ENCODE measurements at places on chromosomes 7 and 10.
A peak's percentile ranks its signal among the peaks of the same experiment; 100 is the strongest.

GRCh38 chr10:50439187-50439586 is 184.6 kb downstream of the SGMS1 start:
- DNase-seq, result no peak

DNA sequence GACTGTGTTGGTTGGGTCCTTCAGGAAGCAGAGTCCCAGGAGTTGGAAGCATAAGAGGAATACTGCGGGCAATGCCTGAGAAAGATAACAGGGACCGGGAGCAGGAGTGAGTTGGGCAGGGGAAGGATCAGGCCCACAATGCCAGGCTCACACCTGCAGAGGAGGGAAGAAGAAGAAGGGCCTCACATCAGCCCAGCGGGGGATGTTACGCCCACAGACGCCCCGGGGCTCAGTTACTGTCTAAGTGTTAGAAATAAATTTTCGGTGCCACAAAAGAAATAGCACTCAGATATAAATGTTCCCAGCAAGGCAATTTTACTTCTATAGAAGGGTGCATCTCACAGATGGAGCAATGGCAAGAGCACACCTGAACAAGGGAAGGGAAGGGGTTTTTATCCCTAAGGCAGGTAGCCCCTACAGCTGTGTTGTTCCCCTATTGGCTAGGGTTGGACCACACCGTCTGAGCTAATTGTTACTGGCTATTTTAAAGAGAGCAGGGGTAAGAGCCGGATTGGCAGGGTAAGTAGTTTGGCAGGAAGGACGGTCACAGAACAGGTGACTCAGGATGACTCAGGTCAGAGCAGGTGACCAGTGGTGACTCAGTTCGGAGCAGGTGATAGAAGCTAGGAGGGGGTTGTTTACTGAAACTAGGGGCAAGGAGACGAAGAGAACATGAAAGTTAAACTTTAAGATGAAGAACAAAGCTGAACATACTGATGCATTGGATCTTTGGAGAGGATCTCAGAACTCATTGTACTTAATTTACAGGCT is at the start of gene NOS3:
TSS of gene NOS3 (plus strand) at position 602 of the 771 bp plus-strand sequence. CDS start 2,787 bp downstream, outside the sequence.
- peak; percentile 55 for DNase-seq

DNA sequence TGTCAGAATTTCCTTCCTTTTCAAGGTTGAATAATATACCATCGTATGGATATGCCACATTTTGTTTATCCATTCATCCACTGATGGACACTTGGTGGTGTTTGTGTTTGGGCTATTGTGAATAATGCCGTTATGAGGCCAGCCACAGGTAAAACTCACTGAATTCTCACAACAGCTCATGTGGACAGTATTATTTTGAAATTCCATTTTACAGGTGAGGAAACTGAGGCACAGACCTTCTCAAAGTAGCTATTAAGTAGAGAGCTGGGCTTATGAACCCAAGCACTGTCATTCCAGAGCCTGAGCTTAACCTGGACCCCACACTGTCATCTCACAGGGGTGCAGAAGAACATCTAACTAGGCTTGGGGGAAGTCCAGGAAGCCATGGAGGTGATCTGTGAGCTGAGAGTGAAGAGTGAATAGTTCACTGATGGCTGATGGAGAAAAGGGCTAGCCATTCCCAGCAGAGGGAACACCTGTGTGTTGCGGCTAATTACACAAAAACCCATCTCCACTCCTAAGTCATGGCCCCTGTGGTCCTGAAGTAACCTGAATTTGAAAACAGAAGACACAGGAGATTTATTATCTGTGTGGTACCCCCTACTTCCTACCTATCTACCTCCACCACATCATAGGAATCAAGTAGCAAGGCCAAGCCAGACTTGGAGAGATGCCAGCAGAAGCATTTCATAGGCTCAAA is 8.7 kb downstream of the INMT start:
- no peak for DNase-seq

- DNase-seq, result no peak
These were observed 228.5 kb downstream of the SORCS1 start for GRCh38 chr10:106935978-106936451.

- DNase-seq, result no peak
These were observed 608.8 kb downstream of the PARD3 start for GRCh38 chr10:34206078-34206934.

GRCh38 chr7:2193575-2194305 is 39.0 kb downstream of the MAD1L1 start:
- DNase-seq, result no peak

DNA sequence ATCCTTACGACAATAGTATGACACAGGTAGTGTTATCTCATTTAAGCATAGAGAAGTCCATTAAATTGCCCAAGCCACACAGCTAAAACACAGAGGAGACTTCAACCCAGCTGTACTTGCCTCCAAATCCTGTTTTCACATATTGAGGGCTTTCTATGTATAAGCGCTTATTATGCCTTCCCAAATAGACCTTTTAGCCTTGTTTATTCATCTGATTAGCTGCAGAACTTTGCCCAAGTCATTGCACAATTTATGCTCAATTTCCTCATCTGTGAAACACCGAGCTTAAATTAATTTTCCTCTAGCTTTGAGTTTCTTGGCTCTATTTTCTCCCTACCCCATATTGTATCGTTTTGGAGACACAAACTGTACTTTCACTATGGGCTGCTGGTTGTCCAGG is 15.5 kb downstream of the NPS start:
- no peak for DNase-seq

DNA sequence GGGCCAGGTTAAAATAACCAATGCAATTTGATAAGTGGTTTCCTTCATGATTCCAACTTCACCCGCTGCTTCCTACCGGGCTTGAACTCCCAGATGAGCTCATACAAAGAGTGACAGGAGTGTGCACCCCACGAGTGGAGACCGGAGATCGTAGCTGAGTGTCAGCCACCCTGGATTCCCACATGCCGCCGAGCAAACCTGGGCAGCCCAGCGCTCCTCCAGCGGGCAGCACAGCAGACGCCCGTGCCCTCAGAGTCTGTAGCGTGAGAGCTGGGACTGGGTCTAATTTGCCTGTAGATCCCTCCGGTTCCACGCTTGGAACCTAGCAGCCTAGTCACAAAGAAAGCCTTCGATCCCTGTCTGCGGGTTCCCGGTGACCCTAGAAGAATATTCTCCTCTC is 476.1 kb upstream of the MGMT start:
- DNase-seq, result no peak

DNA sequence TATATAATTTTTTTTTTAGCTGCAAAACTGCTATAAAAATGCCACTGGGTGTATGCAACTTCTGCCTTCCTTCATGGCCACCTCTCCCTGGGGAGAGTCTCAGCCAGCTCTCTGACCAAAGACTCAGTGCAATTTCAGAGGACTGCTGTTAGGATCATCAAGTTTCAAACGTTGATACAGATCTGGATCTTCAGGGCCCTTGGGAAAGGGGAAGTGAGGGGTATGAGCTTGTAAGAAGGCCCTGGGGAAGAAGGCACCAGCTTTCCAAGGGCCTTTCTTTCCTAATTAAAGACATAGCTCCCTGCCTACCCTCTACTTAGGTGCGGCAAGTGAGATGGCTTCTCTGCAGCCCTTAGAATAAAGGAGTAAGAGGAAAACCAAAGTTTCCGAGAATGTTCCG is 130.4 kb downstream of the CUL2 start:
- DNase-seq, result no peak

GRCh38 chr7:98848918-98849317 is 20.9 kb downstream of the TMEM130 start:
- DNase-seq, result no peak

GRCh38 chr10:126437635-126438406 is 49.5 kb upstream of the ADAM12 start:
- DNase-seq, result no peak

GRCh38 chr7:107494884-107495283 is 25.0 kb downstream of the GPR22 start:
- no peak for DNase-seq

DNA sequence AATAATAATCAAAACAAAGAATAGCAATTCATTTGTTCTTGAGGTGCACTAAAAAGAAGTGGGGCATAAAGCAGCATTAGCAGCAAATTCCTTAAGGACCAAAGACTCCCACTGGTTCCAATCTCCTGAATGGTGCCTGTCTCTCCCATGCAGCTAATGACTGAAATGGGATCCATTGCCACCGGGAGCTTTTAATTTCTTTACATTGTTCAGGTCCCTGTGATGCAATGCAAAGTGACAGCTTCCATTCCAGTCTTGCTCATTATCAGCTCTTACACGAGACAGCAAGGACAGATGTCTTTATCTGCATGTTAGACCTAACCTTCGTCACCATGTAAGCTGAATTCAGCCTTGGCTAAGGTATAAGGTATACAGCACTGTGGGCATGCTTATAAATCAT is 148.1 kb downstream of the POU6F2 start:
- DNase-seq, result no peak

- peak; percentile 66 for DNase-seq
These were observed 14.6 kb downstream of the PALS2 start for GRCh38 chr7:24587853-24588252.

- DNase-seq, result no peak
These were observed 4.0 kb downstream of the GATA3 start for GRCh38 chr10:8058274-8059111.

DNA sequence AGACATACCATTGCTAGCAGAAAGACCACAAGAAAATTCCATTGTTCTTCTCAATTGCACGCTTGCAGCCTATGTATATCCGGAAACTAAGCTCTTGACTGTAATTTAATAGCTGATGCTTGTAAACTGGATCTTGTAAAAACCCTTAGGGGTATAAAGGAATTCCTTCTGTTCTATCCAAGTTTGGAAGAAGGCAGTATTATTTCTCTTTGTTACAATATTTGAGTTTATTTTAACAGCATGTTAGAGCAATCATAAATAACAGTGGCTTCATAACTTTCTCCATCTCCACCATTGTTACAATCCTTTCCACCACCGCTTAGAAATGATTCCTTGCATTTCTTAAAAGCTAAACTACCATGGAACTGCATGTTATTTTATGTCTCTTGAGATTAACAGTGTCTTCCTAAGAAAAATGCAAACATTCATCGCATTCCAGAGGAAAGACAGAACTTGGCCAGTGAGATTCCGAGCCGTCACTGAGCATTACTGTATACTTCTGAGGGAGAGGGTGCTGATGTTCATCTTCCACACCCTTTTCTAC is 92.5 kb downstream of the TRIL start:
- DNase-seq, result no peak

DNA sequence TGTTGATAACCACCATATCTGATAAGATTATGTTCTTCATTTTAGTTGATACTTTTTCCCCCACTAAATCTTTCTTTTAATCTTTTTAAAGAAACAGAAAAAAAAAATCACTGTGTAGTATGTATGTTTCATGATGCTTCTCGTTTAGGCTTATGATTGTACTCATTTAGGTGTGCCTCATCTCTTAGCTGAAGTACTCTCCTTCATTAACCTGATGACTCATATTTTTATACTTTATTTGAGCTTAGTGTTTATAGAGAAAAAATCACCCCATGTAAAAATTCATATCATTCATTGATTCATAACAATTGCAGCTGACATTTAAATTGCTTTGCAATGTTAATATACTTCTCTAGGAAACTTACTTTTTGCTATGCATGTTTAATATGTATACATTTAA is 158.9 kb downstream of the MLLT10 start:
- DNase-seq, result no peak

DNA sequence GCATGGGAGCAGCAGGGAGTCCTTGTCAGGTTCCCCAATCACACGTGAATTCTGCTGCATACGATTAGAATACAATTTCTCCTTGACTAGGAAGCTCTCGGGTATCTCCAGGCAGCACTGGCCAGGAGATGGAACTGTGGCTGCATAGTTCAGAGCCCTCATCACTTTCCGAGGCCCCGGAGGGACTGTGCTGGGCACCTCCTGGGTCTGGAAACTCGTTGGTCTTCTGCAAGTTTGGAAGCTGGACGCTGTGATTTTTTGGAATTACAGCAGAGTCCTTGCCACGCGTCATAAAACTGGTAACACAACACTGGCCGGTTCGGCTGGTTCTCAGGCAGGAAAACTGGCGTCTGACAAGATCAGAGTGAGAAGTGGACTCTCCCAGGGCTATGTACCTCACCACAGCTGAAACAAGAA is 216.1 kb downstream of the CCDC3 start:
- no peak for DNase-seq

DNA sequence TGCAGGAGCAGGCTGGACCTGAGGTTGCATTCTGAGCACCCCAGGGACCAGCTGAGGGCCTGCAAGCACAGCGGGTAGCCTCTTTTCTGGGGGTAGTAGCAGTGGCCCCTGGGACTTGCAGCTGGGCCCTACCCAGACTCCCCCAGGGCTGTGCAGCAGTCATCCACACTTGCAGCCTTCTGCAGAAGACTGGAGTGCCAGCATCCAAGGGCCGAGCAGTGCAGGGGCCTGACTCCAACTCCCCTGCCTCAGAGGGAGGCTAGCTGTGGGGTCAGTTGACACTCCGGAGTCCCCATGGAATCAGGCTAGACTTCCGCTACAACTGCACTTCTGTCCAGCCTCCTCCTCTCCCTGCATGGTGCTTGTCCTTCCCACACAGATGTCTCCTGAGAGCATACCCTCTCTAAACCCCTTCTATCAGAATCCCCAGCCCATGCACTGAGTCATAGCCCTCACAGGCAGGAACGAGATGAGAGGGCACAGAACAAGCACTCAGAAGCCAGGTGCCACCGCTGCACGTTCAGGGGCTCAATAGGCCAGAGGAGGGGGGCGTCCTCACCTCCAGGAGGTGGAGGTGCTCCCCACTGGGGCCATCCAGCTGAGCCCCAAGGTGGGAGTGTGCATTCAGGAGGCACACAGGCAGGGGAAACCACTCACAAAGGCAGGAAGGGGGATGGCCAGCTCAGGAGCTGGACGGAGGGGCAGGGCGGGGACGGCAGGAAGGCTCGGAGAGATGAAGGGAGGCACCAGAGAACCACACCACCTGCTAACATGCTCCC is 7.5 kb downstream of the RASGEF1A start:
- DNase-seq, result no peak

DNA sequence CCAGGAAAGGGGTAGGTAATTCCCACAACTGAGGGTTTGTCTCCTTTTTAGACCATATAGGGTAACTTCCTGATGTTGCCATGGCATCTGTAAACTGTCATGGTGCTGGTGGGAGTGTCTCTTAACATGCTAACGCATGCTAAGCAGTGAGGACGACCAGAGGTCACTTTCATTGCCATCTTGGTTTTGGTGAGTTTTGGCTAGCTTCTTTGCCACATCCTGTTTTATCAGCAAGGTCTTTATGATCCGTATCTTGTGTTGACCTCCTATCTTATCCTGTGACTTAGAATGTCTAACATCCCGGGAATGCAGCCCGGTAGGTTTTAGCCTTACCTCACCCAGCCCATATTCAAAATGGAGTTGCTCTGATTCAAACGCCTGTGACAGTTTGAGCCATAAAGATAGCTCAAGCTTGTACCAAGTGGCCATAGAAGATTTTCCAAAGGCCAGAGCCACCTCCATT is 176.0 kb upstream of the NAMPT start:
- DNase-seq, result peak; percentile 65

All from Calu3 (cell line).